ENCODE measurements at places on chromosomes 11 and 22.

GRCh38 chr11:64035576-64035975, at the start of gene FLRT1:
FLRT1 (plus strand) TSS chr11:64035931; CDS start chr11:64116268, 80,337 bp downstream.
- no peak for DNase-seq

- no peak for DNase-seq
Measured at GRCh38 chr11:21892736-21893564, 299.9 kb upstream of the ANO5 start.

DNA sequence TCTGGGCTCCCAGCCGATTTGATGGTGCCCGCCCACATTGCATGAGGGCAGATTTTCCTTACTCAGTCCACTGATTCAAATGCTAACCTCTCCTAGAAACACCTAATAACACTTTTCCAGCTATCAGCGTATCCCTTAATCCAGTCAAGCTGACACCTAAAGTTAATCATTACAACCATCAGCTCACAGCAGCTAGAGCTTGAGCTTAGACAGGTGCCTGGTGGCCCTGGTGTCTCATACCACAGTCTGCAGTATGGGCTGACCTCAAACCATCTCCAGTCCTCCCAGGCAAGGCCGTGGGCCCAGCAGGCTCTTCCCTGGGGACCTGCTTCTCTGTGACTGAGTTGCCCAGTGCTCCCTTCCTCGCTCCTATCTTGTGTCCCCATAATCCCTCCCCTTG, 174.4 kb upstream of the NECTIN1 start:
- DNase-seq, result no peak

- no peak for DNase-seq
Measured at GRCh38 chr11:118526688-118527087, 586 bp upstream of the TTC36 start.

DNA sequence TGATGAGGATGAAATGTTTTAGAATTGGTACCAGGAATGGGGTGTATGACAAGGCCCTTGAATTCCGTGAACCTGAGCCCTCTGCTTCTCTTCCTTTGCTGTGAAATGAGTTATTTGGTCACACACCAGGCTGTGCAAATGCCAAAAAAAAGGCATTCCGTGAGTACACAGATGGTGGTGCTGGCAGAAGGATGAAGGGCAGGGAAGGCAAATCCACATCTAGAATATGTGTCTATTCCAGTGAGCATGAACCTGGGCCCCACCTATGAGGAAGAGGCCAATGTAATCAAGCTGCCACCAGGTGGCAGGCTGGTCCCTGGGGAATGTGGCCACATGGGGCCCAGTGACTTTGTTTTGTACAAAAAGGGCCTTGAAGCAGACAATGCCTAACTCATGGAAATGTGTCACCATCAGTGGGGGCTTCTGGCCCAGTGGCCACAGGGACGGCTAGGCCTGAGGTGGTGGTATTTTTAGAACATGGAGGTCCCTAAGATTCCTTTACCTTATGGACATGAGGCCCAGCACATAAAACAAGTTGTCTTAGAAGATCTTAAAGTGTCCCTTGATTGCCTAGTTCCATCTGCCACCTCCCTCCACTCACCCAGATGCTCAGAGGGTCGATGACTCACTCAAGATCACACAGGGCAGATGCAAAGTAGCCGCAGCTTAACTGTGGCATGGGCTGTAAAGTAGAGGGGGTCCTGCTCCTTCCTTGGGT, 3.9 kb upstream of the RNF215 start:
- peak; percentile 66 for DNase-seq
